ENCODE measurements at places on chromosomes 1 and 21.

DNA sequence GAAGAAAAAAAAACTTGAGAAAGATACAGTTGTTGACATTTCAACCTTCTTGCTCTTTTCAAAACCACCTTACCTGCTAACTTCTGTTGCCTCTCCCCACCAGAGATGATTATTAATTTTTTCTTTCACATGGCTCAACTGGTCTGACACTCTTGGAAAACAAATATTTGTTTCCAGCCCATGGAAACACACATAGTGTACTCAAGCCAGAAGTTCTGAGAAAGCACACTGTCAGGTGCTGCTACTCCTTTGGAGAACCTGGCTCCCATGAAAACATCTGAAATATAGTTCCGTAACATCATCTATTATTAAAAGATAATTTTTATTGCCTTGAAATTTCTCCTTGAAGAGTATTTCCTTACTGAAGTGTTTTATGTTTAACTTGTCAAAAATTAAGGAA is 145.0 kb upstream of the C1orf105 start:
- DNase-seq = no peak

DNA sequence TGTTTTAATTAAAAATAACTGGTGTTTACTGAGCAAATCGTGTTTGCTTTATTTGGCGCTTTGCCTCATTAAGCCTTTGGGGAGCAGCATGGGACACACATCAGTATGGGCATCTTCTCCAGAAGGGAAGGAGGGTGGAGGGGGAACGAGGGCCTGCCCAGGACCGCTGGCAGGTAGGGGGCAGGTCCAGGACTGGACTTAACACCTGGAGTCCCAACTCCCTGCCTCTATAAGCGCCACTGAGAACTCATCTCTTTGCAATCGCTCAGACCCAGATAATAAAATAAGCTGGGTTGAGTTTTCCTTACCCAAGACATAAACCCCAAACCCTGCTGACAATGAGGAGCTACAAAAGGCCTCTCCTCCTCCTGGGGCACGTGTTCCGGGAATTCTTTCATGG is 15.1 kb downstream of the ABCG1 start:
- DNase-seq = no peak

DNA sequence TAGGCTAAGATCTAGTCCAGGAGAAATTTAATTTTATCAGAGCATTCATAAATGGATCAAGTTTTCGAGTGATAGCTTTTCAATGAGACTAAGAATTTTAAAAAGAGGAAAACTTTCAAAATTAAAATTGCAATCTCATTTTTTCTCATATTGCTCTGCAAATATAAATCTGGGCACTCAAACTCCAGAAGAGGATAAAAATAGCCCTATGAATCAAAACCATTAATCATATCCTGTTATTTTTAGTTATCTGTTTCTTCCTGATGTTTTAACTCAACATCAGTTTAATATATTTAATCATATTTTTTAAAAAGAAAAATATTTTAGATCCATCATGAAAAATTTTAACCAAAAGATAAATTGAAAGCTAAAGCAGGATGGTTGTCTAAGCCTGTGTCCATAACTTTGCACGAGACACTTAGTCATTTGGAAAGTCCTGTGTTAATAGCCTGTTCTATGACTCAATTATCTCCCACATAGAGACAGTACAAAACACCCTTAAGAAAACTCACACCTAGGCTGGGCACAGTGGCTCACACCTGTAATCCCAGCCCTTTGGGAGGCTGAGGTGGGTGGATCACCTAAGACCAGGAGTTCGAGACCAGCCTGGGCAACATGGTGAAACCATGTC is 17.1 kb upstream of the PRRC2C start:
- no peak for DNase-seq

DNA sequence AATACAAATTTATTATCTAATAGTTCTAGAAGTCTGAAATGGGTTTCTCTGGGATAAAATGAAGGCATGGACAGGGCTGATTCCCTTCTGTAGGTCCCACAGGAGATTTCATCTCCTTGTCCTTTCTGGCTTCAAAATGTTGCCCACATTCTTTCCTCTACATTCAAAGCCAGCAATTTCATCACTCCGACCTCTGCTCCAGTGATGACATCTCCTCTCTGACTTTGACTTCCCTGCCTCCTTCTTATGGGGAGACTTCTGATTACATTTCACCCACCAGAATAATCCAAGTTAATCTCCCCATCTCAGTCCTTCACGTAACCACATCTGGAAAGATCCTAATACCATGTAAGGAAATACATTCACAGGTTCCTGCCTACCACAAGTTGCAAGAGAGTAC is 358.0 kb upstream of the C1orf87 start:
- no peak for DNase-seq

DNA sequence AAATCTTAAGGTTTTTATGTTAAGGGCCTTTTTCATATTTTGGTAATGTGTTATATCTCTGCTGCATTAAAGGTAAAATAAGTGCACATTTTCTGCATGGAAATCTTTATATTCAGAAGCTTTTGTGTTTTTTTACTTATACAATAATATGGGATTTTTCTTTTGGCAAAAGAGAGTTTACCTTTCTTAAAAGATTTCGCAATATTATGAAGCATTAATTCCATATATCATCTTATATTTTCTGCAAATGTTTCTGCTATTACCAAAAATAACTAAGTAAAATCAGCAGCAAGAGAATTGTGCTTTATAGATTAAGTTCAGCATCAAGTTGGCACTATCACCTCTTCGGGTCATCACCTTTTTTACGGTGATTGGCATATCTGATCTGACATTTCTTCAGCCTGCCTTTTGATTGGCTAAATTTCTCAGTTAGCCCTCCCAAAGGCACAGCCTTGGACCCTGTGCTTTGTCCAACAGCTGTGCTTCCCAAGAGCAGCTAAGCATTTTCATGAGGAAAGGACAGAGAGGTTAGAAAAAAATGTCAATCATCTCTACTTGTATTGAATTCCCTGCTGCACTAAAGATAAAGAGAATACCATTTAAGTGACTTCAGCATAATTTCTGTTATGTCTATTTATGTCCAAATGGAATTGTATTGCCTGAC is 767.1 kb upstream of the PRMT6 start:
- DNase-seq = no peak

- DNase-seq = no peak
Measured at GRCh38 chr1:84632673-84633434, 57.4 kb downstream of the SSX2IP start.

- no peak for DNase-seq
Measured at GRCh38 chr1:58363585-58363984, 182.9 kb downstream of the OMA1 start.
